Epithelial cell of prostate (primary cell): ENCODE measurements at places on chromosomes 5 and 9.

GRCh38 chr5:90881626-90882150 lies 323.1 kb downstream of the ADGRV1 start:
- no peak for DNase-seq

DNA sequence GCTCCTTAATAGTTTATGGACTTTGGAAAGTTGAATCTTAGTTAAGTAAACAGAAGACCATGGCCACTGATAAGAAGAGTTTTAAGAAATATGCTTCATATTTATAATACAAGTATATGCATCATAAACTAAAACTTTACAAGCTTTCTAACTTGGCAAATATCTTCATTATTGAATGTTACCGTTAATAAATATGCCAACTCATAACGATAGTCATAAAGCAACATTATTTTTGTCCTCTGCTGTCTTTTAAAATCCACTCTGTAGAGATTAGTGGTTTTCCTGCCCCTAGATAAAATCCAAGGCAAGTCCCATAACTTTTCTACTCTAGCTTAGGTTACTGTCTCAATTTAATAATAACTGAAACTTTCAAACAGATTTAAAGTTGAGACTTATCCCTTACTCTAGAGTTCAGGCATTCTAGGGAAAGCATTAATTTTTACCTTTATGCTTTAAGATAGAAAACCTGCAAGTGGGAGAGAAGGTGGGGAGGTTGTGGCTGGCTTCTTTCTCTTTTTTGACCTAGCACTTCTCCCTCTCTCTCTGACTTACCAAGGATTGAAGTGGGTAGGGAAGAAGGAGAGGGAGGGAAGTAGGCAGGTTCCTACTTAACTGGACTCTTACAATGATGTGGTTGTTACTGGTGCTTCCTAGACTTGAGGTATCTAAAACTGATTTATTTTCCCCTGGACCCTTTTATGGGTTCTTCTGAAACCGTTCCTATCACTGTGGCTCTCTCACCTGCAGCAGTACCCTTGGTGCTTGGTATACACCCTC lies 29.6 kb downstream of the RNF145 start:
- no peak for DNase-seq

DNA sequence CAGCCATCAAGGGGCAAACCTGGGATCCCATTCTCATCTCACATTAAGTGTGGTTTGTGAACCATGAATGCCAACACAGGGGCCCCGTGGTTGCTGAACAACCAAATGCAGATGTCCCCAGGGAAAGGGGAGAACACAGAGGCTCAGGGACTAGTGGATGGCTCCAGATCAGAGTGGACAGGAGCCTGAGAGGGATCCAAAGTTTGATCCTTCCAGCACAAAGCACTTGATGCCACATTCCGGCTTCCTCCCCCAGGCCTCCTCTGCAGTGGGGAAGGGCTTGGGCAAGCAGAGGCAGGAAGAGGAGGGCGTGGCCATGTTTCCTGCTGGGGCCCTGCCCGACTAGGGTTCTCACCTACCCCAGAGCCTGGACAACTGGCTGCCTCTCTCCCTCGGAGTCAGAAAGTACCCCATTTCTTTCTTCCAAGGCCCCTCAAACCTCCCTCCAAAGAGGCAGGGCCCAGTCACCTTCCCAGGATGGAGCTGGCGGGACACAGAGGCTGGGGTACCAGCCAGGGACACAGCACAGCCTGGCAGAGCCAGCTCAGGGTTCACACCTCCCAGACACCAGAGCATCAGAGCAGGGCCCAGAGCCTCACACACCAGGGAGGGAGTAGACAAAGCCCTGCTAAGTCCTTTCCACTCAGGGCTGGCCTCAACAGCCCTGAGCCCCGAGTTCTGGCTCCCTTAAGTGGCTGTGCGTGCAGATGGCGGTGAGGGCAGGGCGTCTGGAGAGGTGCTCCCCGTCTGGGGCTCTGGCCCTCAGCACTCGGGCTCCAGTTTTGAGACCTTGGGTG lies 4.3 kb upstream of the RNF44 start:
- DNase-seq: no peak

GRCh38 chr5:54834121-54834842 lies 151.1 kb downstream of the ESM1 start:
- DNase-seq: no peak

- no peak for DNase-seq
Observed at GRCh38 chr5:136028782-136029742, at the start of gene TGFBI. TGFBI (plus strand) TSS chr5:136028988; CDS start chr5:136029056, 68 bp downstream.
